ENCODE measurements at places on chromosomes 12 and 14. TPM values are rescaled to one million over a fixed set of nuclear protein-coding genes. Genes with fewer than 3 reads are reported as not detected.

GRCh38 chr12:93773122-93773871, 96.1 kb downstream of the CRADD start:
- peak; percentile 57 for DNase-seq

GDF3 gene
- total RNA-seq, result not detected

- no peak for DNase-seq
Observed at GRCh38 chr12:104372061-104372720, 68.7 kb downstream of the EID3 start.

C14orf180 gene
- not detected for total RNA-seq

DNA sequence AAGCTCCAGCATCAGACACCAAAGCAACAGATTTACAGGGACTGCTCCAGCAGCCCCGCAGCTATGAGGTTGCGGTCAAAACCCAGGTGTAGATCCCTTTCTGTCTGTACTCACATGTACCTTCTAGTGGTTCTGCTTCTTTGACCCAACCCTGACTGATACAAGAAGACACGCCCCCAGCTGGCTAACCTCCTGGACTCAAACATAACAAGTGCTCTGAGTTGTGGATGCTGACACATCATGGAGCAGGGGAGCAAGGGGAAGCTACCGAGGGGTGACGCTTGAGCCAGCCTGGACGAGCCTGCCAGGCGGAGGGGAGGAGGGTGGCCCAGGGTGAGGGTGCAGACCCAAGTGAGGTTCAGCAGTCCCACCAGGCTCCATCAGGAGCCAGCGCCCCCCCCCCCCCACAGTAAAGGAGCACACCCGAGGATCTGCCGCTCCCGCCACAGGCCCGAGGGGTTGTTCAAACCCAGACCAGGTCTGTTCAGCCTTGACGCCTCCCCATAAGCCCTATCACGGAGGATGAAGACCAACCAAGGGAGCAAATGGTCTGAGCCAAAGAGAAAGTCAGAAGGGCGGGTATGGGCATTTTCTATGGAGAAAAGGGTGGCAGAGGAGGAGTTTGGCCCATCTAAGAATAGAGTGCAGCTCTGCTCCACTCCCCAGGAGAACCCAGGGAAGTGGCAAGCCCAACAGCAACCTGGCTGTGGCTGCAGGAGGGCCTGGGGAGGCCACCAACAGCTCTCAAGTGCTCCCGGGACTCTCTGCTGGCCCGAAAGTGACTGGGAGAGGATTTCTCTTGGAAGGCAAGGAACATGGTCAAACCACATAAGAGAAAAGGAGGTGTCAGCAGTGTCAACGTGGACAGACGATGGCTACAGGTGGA, 229.4 kb downstream of the BCL11B start:
- DNase-seq, result no peak

GRCh38 chr12:6612247-6612646, 5.1 kb upstream of the CHD4 start:
- no peak for DNase-seq

GRCh38 chr12:130632642-130633041, 83.5 kb downstream of the RIMBP2 start:
- DNase-seq, result no peak

NAV3 gene
- total RNA-seq, result 7.1 TPM

MOK gene
- total RNA-seq, result 61.7 TPM

TAS2R42 gene
- not detected for total RNA-seq

DNA sequence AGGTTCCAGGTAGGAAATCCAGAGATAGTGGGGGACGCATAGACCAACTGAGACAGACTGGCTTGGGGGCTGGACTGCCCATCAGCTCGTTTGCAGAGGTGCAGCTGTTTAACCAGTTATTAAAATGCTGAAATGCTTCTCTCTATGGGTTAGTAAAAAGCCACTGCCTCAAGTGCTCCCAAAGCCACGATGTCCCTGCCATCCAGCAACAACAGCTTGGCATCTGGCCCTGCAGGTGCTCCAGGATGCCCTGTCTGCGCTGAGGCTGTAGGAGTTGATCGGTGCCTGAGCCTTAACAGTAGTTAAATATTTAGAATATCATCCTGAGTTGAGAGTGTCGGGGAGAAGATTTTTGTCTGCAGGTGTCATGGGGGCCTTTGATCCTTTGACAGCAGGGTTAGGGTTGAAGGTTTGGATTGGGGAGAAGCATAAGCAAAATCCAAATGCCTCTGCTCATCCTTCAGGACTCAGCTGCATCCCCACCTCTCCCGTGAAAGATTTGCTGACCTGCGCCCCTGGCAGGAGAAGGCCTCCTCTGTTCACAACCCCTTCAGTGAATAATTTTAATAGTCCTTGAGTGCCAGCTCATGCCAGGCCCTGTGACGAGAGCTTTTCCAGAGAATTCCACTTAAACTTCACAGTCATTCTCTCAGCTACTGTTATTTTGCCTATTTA, 127.3 kb upstream of the PWP1 start:
- no peak for DNase-seq

DNA sequence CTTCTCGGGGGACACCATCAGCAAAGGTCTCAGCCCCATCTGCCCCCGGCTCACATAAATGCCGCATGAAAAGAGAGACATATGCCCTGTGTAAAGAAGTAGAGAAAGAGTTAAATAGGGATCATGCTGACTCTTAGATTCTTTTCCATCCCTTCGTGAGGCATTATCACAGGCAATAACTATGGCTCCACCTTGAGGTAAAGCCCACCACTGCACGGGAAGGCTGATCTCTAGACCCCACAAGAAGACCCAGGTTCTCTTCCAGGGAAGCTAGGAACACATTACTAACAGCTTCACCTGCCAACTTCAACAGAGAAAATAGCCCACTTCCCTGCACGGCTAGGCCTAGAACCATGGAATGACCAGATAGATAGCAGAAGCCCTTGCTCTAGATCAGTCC, 14.1 kb upstream of the NOP2 start:
- DNase-seq, result no peak

DNA sequence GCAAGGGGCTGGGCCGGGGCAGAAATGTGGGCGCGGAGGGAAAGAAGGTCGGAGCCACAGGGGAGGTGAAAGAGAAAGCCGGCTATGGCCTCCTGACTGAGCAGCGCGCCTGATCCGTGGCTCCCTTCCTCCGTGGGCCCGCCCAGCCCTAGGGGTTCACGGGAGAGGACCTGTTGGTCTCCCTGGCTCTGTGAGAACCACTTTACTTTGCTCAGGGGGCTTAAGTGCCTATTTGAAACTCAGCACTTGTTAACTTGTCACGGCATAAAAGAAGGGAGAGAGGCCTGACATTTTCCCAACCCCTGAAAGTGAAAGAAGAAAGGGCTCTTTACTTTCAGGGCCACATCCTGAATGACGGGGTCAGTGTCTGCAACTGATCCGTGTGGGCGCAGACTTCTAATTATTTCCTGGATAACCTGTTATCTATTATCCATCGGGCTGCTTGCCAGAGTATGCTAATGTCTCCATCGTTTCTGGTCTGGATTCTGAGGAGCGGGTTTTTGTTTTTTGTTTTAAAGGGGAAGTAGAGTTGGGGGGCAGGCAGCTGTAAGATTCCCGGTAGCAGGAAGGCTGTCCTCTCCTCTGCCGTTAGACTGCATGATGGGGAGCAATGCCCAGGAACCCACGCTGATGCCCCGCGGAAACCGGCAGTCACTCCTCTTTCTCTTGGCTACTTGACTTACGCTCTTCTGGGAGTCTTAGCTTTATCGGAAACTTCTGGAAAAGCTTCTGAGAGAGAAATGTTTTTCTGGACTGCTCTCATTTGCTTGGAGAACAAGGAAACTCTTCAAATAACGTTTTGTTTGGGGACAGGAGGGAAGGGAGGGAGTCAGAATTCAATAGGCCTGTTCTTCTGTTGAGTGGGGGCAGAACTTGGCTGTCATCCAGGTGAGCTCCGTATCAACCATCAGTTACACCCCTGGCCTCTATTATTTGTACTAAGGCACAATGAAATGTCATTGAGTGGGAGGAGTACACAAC, 127.7 kb upstream of the MAX start:
- no peak for DNase-seq

KCNH3 gene
- total RNA-seq, result not detected

- peak; percentile 58 for DNase-seq
Observed at GRCh38 chr14:95260537-95261361, 59.0 kb downstream of the CLMN start.

CABP1 gene
- total RNA-seq, result not detected

BMAL2 gene
- 20.0 TPM for total RNA-seq

SPX gene
- total RNA-seq, result 203 TPM

DNA sequence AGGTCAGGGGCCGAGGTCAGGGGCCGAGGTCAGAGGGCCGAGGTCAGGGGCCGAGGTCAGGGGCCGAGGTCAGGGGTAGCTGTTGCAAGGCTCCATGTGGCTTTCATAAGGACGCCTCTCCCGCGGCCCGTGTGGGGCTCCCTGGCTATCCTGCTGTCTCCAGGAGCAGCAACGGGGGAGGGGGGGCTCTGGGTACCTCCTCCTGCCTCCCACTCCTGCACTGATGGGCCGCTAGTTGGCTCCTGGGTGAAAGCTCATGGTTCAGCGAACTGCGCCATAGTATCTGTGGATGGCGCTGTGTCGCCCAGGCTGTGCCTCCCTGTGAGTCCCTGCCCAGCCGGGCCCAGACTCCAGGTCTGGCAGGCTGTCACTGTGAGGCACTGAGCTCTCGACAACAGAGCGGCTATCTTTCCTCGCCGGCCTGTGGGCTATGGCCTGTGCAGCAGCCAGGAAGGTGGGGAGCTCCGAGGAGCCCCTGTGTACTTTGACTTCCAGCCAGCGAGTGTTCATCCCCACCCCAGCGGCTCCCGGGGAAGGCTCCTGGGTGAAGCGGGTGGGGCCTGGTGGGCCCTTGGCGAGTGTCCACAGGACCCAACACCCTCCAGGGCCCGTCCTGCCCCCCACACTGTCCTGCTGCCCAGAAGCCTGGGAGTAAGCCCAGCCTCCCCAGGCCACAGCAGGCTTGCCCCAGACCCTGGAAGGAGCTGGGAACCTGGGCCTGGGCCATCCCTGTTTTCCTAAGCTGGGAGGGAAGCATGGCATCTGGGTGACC, 8.1 kb downstream of the RFLNA start:
- no peak for DNase-seq

DNA sequence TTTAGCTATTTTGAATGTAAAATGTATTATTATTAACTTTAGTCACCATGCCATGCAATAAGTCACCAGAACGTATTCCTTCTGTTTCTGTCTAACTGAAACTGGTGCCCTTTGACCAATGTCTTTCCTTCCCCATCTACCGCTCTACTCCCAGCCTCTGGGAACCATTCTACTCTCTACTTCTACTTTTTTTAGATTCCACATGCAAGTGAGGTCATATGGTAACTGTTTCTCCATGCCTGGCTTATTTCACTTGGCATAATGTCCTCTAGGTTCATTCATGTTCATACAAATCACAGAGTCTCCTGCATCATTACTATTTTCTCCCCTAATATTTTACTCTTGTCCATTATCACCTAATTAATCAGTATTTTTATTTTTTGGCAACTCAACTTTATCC, 160.1 kb downstream of the TMX1 start:
- DNase-seq, result no peak

IL22 gene
- total RNA-seq, result not detected

TEX52 gene
- not detected for total RNA-seq

- DNase-seq, result no peak
Observed at GRCh38 chr12:58712976-58713375, 207.3 kb downstream of the LRIG3 start.

GRCh38 chr12:69755302-69755701, 16.6 kb downstream of the RAB3IP start:
- no peak for DNase-seq

GRCh38 chr12:114438635-114439256, 32.8 kb upstream of the TBX5 start:
- DNase-seq, result no peak

GRCh38 chr12:40534828-40535227, 157.4 kb upstream of the CNTN1 start:
- DNase-seq, result no peak

HIP1R gene
- total RNA-seq, result 44.6 TPM

B4GALNT1 gene
- total RNA-seq, result 0.40 TPM

FAM90A1 gene
- not detected for total RNA-seq

DNA sequence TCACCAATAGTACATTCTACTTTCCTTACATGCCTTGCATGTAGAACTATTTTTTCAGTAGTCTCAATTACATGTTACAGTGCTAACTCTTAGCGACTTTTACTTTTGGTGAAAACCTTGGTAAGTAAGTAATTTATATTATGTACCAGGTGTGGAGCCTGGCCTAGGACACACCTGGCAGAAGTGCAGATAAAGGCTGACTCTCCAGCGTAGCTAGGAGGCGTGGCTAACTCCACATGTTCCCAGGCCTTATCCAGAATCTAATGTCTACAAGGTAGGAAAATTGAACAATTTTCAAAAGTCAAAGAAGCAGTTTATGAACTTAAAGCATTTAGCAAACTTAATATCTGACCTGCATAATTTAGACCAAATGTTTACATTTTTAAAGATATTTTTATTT, 157.4 kb downstream of the DHRS2 start:
- no peak for DNase-seq

GRCh38 chr12:113619202-113619601, 147.5 kb upstream of the LHX5 start:
- DNase-seq, result no peak

GRCh38 chr14:63901434-63902085, 48.8 kb downstream of the SYNE2 start:
- DNase-seq, result peak; percentile 86

- DNase-seq, result no peak
Observed at GRCh38 chr12:65614259-65614889, 209.9 kb upstream of the HMGA2 start.

KCNC2 gene
- not detected for total RNA-seq

GRCh38 chr12:46627686-46628085, 198.1 kb downstream of the SLC38A4 start:
- no peak for DNase-seq

DNA sequence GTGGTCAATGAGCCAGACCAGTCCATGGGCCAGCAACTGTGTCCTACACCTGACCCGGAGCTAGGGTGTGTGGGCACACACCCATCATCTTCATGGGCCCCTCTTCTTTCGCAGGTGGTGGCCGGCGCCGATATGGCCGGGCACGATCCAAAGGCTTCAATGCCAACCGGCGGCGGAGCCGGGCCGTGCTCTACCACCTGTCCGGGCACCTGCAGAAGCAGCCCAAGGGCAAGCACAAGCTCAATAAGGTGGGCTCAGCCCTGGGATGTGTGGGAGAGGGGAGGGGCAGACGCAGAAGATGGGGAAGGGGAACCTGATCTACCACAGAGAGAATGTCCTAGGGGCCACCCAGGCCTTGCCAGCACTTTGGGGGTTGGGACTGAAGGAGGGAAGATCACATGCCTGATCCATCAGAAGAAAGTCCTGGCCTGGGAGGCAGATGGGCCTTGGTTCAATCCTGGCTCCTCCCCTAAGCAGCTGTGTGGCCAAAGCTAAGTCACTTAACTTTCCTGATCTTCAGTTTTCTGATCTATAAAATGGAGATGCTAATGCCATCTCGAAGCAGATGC, 3.8 kb downstream of the KCNH3 start:
- DNase-seq, result no peak

GRCh38 chr12:124424516-124424905, 129.6 kb downstream of the RFLNA start:
- DNase-seq, result no peak

GRCh38 chr12:48995086-48995879, 3.9 kb downstream of the DDN start:
- DNase-seq, result peak; percentile 80

CD4 gene
- not detected for total RNA-seq

GRCh38 chr12:102993537-102993936, 36.1 kb downstream of the ASCL1 start:
- no peak for DNase-seq

- DNase-seq, result no peak
Observed at GRCh38 chr12:105358789-105359188, 28.3 kb downstream of the C12orf75 start.

ACOT6 gene
- total RNA-seq, result not detected

USP44 gene
- not detected for total RNA-seq

- no peak for DNase-seq
Observed at GRCh38 chr14:58884442-58884841, 246.7 kb downstream of the DACT1 start.

DIO3 gene
- total RNA-seq, result not detected
